Vagina (tissue), 2 donors: ENCODE measurements at places on chromosomes 1 and 21.

- DNase-seq = peak; percentile 64
Measured at GRCh38 chr1:223706077-223706973, 6.0 kb upstream of the CAPN2 start.

DNA sequence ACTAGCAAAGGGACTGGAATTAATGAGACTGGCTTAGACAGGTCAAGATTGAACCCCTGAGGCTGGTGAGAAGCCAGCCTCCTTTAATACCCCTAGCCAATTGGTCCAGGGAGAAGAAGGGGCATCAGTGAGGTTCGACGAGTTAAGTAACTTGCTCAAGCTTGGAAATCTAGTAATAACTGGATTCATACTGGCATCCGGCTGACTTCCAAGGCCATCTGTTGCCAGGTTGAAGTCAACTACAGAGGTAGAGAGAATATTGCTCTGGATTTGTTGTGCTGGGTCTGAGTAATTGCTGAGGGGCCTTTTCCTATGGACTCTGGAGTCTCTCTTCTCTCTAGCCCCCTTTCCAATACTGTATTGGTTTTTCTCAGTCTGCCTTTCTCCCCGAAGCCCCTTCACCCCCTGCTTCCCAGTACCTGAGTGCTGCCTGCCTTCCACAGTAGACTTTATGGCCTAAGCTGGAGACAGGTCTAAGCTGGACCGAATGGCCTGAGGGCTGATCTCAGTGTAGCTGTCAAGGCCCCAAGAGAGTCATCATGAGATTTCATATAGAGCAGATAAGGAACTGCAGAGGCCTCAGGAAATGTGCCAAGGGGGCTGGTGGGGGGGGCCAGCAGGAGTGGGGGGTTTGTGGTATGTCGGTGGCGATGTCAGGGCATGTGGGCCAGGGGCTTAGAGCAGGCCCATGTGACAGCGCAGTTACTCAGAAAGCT, 42.4 kb upstream of the IL19 start:
- DNase-seq = no peak

DNA sequence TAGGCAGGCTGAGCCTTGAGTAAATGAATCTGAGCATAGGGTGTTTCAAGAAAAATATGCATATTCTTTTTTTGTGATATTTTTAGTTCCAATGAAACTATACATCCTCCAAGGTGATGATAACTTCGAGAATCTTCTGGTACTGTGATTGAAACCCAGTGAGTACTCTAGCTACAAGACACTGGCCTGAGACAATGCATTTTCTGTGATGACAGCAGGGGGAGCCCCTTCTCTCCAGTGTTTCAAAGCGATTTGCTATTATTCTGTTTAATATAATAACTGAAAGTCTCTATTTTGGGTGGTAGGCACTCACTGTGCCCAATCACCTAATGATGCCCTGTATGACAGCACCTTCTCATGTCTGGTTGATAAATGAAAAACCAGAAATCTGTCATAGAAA, 12.1 kb downstream of the IRF2BP2 start:
- DNase-seq = no peak

GRCh38 chr1:70807088-70807664, 240.4 kb downstream of the PTGER3 start:
- no peak for DNase-seq

- no peak for DNase-seq
Measured at GRCh38 chr1:159173320-159173719, 1.9 kb downstream of the CADM3 start.

- DNase-seq = no peak
Measured at GRCh38 chr1:23168079-23168444, 594 bp downstream of the LUZP1 start.

DNA sequence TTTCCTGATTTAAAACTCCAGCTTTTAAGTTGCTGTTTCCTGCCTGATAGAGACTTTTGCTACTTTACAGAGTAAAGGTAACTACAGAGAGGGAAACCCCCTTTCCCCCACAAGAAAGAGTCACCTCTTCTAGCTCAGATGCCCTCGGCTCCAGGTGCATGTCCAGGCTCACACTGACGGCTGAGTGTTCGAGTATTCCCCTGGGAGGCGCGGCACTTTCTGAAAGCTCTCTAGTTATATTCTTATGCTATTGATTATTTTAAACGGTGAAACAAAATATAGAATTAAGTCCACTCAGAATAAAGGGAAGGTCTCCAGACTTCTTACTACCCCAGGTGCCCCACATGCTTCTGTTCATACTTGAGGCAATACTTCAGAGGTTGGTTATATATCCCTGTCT, 160.3 kb upstream of the FMN2 start:
- DNase-seq = no peak

GRCh38 chr1:234915924-234916675, 212.5 kb downstream of the TOMM20 start:
- DNase-seq = no peak

GRCh38 chr1:14682941-14683621, 84.6 kb downstream of the KAZN start:
- no peak for DNase-seq

GRCh38 chr1:66489972-66490601, 43.9 kb upstream of the SGIP1 start:
- no peak for DNase-seq

DNA sequence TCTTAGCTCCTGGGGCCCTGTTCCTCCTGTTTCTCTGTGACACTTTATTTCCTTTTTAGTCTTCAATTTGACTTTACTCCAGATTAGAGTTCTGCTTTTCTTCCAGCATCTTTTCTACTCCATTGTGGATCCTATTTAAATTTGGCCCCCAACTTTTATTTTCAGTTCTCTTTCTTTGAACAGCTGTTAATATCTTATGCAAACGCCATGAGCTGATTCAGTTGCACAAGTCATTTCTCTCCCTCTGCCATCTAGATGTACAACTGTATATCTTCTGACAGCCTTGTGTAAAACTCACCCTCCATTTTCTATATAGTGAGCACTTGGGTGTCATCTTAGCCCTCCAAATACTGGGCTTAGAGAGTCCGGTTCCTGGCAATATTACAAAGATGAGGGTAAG, 42.2 kb downstream of the SPATA17 start:
- no peak for DNase-seq

GRCh38 chr1:165235777-165236291, 120.7 kb downstream of the LMX1A start:
- DNase-seq = no peak

DNA sequence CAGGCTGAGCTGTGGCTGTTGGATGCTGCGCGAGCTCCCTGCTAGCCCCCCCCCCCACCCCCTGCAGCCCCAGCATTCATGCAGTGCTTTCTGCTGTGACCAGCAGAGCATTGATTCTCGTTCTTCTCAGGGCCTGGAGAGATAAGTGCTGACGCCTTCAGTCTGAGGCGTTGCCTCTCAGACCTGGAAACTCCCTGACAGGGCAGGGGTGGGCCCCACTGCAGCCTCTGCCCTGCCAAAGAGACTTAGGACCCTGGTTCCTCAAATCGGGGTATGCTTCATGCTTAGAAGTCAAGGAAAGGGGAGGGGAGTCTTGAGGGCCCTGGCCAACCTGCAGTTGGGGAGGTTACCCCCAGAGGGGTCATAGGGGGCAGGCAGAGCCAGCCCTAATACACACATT, 38.5 kb downstream of the PTPRF start:
- DNase-seq = no peak

DNA sequence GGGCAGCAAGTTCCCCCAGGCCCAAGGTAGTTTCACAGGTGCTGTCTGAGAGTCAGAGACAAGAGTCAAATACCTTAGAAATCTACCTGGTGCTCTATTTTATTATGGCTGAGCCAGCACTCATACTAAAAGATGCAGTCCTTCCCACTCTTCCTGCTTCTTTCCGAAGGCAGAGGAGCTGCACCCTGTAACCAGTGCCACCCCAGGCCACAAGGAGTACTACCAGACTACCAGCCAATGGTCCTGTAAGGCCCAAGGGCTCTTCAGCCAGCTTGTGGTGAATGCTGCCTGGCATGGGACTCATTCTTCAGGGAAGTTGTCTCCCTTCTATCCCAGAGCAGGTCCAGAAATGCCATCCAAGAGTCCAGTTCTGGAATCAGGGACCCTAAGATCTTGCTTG, 203.8 kb upstream of the DUSP10 start:
- DNase-seq = no peak

GRCh38 chr1:192795916-192796618, 12.8 kb upstream of the RGS2 start:
- no peak for DNase-seq

DNA sequence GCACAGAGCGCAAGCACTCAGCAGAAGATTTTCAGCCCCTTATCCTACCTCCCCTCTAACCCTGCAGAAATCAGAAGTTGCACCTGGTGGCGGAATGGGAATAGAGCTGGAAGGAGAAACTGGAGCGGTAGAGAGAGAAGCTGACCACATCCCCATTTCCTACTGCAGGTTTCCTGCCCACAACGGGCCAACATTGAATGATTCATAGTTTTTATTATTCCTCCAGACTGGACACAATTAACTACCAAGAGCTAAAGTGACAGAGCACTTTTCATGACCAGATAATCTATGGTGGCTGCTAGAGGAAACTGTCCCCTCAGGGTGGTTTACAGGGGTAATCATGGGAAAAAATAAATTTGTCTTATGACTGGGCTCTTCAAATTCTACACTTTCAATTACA, 21.3 kb upstream of the LRRC8D start:
- DNase-seq = no peak

DNA sequence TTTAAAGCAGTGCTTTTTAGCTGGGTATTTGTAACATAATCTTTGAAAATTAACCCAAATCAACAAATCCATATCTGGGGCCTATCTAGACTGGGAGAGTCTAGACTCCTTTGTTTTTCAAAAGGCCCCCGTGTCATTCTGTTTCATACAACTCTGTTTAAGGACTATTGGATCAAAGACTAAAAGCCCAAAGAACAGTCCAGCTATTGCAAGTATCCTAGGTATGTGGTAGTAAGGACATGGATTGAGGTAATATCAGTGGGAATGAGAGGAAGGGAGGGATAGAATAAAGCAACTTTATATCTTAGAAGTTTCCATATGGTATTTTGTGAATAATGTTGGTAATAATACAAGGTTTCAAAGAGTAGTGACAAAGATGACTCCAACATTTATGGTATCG, 18.2 kb downstream of the KIF1B start:
- DNase-seq = no peak

DNA sequence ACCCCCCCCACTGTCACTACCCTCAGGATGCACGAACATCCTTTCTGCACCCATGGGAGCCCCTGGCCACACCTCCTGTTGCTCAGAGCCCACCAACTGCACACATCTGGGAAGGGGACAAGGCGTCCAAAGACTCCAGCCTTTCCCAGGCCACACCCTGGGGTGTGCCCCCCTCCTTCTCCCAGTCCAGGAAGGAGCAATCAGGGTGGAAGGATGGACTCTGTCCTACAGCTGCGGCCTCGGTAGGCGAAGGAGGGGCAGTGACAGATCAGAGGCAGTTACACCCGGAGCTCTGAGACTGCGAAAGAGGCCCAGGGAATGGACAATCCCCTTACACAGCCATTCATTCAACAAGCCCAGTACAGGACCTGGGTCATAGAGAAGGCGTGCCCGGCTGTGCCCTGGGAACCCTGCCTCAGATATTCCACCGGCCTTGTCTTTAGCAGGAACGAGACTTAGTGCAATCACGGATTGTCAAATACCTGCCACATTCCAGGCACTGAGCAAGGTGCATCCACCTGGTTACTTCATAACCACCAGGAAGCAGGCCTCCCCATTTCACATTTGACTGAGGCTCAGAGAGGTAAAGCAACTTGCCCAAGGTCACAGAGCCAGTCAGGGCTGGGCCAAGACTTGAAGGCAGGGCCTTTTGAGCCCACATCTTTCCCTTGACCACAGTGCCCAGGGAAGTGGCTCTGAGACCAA, 9.4 kb downstream of the HSPG2 start:
- DNase-seq = no peak

- no peak for DNase-seq
Measured at GRCh38 chr1:110896090-110896489, 23.1 kb downstream of the CD53 start.

DNA sequence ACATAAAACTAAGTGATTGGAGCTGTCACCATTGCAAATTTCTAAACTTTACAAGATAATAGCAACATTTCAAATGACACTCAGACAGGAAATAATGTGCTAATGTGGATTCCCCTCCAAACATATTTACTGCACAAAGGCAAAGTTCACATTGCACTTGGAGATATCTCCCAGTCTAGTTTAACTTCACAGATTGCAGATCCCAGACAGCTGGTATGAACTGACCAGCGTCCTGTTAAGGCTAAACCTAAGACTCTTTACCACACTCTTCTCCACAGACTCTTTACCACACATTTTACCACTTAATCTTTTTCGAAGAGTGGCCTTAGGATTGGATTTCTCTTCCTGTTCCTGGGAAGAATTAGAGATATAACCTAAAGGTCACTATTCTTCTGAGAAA, 40.6 kb upstream of the HSD3B1 start:
- DNase-seq = peak; percentile 2

GRCh38 chr1:114062477-114063099, 83.3 kb downstream of the OLFML3 start:
- DNase-seq = no peak

- no peak for DNase-seq
Measured at GRCh38 chr1:26020330-26020768, 1.2 kb upstream of the EXTL1 start.

DNA sequence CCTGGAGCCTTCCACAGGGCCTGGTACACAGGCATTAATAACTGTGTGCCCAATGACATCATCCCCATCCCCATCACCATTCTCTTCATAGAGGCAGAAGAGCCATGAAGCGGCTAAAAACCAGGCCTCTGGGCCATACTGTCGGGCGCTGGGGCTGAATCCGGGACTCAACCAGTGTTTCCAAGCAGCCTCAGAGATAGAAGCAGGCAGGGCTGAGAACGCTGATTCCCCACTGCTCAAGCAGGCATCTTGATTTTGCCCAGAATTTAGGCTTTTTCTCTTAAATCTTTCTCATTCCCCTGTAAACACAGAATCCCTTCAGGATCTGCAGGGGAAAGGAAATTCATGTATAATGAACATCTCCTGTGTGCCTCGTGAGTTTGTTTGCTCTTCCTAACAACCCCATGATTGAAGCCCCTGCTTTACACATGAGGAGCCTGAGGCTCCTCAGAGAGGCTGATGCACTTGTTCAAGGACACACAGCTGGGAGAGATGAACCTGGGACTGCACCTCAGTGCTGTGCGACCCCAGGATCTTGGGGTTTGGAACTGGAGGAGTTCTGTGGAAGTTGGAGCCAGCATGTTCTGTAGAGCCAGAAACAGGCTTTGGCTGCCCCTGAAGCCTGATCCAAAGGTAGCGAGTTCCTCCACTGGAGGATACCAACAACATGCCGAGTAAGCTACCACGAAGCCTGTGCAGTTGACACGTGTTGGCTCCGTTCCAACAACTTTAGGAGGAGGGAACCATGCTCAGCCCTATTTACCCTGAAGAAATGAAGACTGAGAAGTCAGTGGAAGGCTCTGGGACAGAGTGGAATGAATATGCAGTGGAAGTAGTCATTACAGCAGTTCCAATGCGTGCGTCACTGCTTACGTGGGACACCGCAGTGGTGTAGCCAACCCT, 55.5 kb downstream of the EDN2 start:
- no peak for DNase-seq

GRCh38 chr1:15523104-15524020, 653 bp downstream of the CASP9 start:
- no peak for DNase-seq

- DNase-seq = no peak
Measured at GRCh38 chr1:161137881-161138280, 5.4 kb upstream of the DEDD start.
